Endodermal cell (in vitro differentiated cells): ENCODE measurements at places on chromosomes 6 and 20.
A peak's percentile ranks its signal among the peaks of the same experiment; 100 is the strongest.

DNA sequence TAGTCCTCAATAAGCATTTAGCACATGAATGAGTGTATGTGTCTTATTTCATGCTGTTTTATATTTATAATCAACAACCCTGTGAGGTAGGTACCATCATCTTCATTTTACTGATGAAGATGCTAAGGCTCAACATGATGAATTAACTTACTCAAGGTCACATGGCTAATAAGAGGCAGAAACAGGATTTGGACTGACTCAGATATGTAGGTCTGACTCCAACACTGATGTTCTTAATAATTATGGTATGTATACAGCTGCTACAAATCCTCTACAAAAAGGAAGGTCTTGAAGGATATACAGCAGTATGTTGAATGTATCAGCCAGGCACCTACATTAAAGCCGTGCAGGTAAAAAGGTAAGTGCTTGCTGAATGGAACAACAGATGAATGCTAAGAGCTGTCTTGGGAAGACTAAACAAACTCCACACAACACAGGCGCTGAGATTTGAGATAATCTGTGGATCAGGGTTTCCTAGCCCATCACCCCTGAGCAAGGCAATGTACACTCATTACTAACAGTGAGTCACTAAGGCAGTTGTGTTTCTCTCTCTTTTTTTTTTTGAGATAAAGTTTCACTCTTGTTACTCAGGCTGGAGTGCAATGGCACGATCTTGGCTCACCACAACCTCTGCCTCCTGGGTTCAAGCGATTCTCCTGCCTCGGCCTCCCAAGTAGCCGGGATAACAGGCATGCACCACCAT lies 31.9 kb downstream of the TTI1 start:
- DNase-seq, result no peak

DNA sequence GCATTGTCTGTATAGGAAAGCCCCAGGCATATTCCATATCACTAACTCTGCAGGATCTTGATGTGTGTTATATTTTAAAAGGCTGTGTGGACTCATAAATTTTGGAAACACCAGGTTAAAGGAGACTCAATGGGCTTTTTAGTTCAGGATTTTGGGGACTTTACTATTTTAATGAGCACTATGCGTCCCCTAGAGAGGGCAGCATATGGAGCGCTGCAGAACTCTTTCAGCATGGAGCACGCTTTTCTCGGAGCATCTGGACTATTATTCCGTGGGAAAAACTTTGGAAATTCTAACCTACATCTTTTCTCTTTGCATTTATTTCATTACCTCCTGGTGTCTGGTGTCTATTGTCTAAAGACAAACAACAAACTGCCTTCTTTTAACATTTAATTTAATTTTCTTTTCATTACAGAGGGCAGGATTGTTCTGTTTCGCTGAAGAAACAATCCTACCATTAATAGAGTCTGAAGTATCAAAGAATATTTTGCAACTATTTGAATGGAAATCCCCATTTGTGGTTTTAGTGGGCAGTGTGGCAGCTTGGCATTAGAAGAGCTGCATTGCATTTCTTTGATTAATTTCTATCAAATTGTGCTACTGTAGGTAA lies 399.9 kb upstream of the HSF2 start:
- DNase-seq, result no peak

- peak; percentile 47 for DNase-seq
Measured at GRCh38 chr20:17179840-17180239, 47.0 kb upstream of the PCSK2 start.

GRCh38 chr6:1311400-1312202 lies at the start of gene FOXQ1:
Gene FOXQ1, plus strand, starts transcription at chr6:1312098. Its CDS starts 607 bp downstream, at chr6:1312705.
- DNase-seq, result peak; percentile 88

DNA sequence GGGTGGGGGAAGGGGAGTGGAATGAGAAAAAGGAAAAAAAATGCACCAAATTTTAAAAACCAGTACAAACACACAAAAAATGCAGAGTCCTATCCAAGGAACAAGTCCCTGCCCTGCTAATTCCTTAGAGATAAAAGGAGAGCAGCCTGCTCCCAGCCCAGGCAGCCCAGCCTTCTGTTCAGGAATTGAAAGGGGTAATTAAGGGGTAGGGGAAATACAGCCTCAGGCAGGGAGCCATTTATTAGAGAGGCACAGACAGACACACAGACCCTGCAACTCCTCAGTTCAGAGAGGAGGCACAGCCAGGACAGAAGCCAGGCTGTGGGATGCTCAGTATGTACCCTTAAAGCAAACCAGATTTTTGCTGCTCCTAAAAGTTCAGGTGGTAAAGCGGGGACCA lies 137.2 kb downstream of the EYA2 start:
- DNase-seq, result no peak

DNA sequence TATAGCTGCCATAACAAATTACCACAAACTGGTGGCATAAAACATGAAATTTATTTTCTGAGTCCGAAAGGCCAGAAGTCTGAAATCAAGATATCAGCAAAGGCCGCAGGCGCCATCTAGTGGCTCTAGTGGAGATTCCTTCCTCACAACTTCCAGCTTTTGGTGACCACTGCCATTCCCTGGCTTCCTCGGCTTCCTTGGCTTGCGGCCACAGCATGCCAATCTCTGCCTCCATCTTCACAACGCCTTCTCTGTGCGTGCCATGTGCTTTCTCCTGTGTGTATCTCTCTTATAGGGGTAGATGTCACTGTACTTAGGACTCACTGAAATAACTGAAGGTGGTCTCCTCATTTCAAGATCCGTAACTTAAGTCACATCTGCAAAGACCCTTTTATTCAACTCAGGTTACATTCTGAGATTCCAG lies 5.4 kb upstream of the PLAGL1 start:
- DNase-seq, result peak; percentile 92

GRCh38 chr20:59398537-59399205 lies 98.3 kb downstream of the EDN3 start:
- DNase-seq, result no peak

DNA sequence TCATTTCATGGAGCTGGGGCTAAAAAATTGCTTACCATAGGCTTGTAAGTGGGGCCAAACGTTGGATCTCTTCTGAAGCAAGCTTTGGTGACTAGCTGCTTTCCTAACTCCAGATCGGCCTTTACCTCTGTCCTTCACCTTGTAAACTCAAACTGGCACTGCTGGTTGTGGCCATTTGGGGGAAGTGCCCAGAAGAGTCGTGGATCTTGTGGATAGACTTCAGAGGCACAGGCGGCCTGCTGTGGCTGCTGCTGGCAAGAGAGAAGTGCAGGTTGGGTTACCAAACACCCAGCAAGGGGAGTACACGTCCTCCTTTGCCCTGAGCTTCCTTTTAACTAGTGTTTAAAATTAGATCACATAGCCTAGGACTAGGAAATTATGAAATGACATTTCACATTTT lies 36.8 kb upstream of the KLHL31 start:
- no peak for DNase-seq

DNA sequence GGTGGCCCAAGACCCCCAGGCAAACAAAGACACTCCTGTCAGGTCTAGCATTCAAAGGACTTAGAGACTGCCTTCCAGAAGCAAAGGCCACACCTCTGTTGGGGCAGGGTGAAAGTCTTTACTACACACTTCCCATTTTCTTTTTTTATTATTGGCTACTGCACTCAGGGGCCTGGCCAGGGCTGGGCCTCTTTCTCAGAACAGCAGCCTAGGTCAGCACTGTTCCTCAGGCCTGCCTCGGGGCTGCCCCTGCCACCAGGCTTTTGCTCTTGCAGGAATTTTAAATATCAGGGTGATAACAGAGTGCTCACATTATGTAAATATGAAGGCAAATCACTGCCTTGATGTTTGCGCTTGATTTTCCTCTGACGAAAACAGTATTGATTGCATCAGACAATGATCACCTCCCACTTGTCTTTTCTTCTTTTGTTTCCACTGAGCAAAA lies 18.5 kb downstream of the GSTA4 start:
- no peak for DNase-seq

GRCh38 chr20:47490795-47491194 lies 10.9 kb upstream of the NCOA3 start:
- DNase-seq, result no peak

GRCh38 chr6:11143394-11144371 lies 32.2 kb upstream of the ERVFRD-1 start:
- DNase-seq, result no peak

GRCh38 chr20:22584922-22585785 lies 782 bp upstream of the FOXA2 start:
- peak; percentile 86 for DNase-seq

DNA sequence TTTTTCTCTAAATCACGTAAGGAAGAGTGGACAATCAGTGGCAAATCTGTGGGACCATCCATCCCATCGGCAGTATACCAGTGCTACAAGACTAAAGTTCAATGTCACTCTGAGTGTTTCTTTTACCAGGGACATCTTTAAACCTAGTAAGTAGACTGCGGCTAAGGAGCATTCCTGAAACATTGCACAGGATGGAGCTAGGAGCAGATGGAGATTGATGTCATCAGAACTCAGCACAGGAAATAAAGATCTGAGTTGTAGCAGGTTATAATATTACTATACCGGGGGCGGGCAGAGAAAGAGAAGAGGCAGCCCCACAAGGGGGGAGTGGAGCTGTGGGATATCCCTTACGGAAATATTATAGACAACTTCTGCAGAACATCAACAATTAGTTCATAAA lies 162.1 kb downstream of the MTFR2 start:
- DNase-seq, result no peak

GRCh38 chr6:36821581-36822335 lies 17.5 kb downstream of the CPNE5 start:
- DNase-seq, result no peak

- DNase-seq, result no peak
Measured at GRCh38 chr6:116307633-116308032, 27.9 kb upstream of the TSPYL1 start.

DNA sequence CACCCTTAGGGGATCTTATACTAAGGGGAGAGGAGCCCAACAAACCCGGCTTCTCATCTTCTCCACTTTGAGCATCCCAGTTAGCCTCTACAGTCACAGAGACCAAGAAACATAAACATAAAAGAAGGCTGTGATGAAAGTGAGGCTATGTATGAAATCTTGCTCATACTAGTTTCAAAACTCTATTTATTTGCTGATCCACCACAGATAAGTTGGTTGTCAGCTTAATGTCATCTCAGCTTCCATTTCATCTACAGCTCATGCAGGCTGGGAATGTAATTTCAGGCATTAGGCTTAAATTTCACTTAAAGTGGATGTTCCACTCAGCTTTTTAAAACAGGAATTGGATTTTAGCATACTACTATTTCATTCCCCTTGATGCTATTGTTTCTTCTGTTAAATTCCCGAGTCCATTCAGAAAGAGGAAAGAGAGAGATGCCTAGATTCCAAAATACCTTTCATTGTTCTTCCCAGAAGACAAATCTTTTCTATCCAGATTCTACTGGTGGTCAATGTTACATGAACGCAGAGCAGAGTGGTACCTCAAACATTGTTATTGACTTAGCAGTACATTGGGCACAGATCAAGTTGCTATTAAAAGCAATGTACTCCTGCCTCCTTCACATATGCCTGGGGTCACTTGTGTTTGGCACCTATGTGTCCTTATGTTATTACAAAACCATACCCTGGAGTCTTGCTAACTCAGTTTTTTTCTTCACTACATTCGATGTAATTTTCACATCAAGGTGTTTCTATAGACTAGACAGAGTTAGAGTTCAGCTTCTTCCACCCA lies 149.0 kb downstream of the HACE1 start:
- DNase-seq, result no peak
